ENCODE measurements at places on chromosomes 4 and X.

DNA sequence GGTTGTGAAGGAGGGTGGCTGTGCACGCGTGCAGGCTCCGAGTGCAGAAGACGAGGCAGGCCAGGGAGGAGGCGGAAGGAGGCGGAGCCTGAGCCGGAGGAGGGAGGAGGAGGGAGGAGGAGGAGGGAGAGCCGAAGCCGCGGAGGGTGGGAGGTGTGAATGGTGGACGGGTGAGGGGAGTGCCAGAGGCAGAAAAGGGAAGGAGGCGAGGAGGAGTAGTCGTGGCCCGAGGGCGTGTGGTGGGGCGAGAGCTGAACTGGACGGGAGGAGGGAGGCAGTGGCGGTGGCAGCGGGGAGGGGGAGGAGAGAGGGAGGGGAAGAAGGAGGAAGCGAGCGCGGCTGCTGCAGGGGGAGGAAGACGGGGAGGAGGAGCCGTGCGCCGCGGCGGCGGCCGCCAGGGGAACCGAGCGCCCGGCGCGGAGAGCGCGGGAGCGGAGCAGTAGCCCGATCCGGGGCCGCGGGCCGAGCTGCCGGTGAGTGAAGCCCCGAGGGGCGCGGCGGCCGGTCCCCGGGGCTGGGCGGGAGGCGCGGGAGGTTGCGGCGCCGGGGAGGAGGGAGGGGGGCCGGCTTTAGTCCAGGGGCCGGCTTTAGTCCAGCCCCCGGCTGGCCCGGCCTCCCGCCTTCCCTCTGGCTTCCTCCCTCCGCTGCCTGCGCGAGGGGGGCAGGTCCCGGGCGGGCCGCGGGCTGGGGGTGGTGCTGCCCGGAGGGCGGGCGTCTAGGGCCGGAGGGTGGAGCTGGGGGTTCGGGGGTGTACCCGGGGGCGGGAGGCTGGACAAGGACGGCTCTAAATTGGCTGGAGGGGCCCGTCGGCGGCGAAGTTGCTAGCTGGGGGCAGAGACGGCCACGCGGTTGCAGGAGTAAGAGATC, at the start of gene TMEM164:
TSS of gene TMEM164 (plus strand) at position 815 of the 867 bp plus-strand sequence. CDS start 661 bp downstream, outside the sequence.
- DNase-seq = peak; percentile 80

- DNase-seq = no peak
Observed at GRCh38 chr4:3877236-3877635, 111.1 kb downstream of the ADRA2C start.

DNA sequence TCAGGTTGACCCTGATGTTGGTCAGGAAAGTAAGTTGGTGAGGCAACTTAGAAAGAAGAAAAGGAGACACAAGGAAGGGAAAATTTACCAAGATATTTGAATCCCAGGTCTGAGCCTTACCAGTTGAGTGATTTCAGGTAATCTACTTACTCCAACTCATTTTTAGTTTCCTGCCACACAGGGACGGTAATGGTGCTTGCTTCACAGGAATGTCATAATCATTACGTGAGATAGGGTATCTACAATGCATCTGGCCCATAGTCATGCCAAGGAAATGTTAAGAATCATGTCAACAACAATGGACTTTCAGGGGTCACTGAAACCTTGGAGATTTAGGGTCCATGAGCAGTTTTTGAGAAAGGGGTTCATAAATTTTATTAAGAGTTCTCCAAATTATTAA, 195.4 kb upstream of the HHIP start:
- DNase-seq = no peak

DNA sequence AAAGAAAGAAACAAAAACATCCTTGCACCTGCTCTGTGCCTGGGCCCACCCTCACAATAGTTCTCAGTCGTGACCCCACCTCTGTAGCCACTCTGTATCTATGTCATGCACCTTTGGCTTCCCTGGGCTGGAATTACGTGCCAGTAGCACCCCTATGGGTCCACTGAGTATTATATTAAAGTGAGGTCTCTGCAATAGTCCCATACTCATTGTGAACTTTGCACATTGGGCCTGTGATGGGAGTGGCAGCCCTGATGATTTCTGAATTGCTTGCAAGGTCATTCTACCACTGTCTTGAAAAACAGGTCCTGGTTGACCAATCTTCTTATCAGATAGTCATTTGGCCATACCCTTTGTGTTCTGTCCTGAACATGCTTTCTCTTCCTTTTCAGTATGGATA, 1012.1 kb downstream of the RAB28 start:
- no peak for DNase-seq

DNA sequence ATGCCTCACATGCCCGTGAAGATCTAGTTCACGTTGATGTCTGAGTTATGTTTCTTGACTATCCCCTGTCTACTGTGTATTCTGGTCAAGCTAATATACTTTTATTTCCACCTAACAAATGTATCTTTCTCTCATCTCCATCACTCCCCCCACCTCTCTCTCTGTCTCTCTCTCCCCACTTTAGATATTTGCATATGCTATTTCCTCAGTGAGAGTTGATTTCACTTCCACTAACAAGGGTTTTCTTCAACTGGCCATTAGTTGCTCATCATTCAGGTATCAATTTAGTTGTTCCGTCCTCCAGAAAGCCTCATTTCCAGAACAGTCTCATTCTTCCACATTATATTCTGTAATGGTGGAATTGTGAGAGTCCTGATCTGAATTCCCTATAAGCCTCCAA, 1777.8 kb upstream of the TENM3 start:
- no peak for DNase-seq

GRCh38 chr4:40455340-40455902, 120.3 kb downstream of the CHRNA9 start:
- no peak for DNase-seq

DNA sequence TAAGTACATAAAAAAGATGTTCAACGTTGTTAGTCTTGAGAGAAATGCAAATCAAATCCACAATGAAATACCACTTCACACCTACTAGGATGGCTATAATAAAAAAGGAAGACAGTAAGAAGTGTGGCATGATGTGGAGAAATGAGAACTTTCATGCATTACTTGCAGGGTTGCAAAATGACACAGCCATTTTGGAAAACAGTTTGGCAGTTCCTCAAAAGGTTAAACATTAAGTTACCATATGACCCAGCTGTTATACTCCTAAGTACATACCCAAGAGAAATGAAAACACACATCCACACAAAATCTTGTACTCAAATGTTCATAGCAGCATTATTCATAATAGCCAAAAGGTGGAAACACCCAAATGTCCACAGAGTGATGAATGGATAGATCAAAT, 25.8 kb upstream of the LIMCH1 start:
- no peak for DNase-seq

- no peak for DNase-seq
Observed at GRCh38 chrX:906586-906985, 276.0 kb downstream of the SHOX start.

DNA sequence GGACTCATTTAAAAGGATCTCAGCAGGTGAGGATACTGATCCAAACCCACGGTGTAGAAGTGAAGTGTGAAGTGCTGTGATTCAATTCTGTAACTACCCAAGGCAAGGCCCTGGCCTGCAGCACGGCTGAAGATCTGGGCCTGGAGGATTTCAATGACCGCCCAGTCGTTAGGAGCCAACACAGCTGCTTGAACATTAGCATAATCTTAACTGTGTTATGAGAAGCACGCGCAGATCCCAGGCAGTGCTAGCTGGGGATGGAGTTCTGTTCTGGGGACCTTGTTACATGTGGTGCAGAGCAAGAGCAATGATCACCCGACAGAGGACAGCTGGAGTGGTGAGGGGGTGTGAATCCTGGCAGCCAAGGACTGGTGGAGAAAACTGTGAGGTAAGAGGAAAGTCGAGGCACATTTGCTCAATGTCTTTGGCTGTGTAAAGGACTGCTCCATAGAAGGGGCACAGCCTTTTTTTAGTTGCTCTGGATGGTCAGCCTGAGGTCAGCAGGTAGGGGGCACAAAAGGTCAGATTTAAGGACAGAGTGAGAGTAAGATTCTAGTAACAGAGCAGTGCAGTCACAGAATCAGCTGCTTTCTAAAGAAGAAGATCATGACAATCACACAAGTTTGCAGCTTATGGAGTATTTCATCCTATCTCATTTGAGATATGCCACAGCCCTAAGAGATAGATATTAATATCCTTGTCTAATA, 181.8 kb downstream of the DCLK2 start:
- DNase-seq = no peak

DNA sequence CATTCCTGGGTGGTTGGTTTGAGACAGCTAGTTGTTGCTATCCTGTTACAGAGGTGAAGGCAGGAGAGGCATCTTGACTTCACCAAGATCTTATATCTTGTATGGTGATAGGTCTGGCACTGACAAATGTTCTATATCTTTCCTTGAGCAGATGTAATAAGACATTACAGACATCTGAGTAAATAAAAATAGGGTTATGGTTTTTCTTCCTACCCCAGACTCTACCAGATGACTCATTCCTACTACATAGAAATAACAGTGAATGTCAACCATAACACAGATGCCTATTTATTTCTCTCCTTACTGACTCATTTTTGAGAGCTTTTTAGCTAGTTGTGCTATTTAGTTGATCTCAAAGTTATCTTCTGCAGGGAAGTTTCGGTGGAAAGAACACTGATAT, 21.9 kb downstream of the HNRNPH2 start:
- no peak for DNase-seq

GRCh38 chrX:152086141-152086540, 52.2 kb downstream of the MAGEA10 start:
- DNase-seq = no peak

DNA sequence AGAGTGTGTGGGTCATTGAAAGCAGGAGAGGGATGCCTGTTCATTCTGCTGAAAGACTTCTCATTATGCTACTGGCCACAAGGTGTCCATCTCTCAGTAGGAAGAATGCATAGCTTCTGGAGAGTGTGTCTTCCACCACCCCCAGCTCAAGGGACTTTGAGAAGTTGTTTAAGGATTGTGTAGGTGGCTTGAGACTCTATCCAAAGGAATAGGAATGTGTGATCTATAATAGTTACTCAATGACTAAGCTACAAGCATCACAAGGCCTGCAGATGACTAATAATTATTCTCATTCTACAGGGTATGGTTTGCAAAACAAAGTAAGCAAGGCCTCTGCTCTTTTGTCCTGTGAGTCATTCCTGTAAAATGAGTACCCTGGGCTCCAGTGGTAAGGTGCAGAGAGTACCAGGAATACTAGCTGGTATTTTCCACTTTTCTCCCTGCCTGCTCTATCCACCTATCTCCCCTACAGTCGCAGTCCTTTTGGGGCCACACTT, 279.8 kb upstream of the BOD1L1 start:
- no peak for DNase-seq

DNA sequence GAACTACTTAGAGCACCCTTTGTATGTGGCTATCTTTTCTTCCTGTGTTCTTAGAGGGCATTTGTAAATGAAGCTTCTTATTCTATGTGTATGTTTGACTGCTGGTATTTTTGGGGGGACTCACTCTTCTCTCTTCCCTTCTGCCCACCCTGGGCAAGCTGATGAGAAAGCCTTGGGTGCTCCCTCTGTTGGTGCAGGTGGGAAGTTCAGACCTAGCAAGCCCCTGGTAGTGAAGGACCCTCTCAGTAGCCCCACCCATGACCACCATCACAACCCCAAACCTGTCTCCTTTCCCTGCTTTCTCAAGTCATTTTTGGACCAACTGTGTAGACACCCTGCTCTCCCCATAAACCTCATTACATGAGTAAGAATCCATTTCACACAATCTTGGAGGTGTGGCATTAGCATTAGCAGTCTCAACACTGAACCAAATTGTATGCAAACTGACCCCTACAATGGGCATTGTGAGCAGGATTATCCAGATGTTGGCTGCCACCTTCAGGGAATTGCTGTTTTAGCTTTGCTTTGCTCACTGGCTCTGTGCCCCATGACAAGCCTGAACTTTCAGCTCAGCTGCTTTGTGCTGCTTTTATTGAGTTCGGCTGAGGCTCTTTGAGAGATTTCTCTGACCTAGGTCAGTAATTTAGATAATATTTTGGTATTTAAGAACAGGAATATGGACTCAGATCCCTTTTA, 27.9 kb downstream of the TRIM61 start:
- no peak for DNase-seq

DNA sequence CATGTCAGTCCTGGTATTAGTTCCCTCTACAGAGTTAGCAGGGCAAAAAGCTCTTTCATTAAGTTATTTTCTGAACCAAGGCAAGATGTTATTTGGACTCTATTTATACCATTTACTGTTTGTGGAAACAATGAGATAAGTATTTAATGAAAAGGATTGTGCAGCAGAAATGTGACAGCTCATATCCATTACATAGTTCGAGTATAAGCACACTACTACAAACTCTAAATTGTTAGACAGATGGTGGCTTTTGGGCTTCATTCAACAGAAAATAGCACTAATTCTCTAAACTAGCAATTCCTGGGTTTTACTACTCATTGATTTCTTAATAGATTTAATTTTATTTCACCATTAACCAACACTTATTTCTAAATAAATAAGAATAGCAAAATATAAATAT, 95.2 kb upstream of the ANK2 start:
- no peak for DNase-seq

GRCh38 chr4:174749091-174749490, 80.0 kb downstream of the GLRA3 start:
- no peak for DNase-seq

GRCh38 chr4:79626101-79626500, 218.1 kb upstream of the GK2 start:
- no peak for DNase-seq

GRCh38 chr4:142929526-142929925, 83.4 kb upstream of the INPP4B start:
- no peak for DNase-seq
